ENCODE measurements at places on chromosomes 6 and 20. TPM values are rescaled to one million over a fixed set of nuclear protein-coding genes. Genes with fewer than 3 reads are reported as not detected.

GRCh38 chr6:79543886-79544285, 6.7 kb upstream of the LCA5 start:
- no peak for DNase-seq

DNA sequence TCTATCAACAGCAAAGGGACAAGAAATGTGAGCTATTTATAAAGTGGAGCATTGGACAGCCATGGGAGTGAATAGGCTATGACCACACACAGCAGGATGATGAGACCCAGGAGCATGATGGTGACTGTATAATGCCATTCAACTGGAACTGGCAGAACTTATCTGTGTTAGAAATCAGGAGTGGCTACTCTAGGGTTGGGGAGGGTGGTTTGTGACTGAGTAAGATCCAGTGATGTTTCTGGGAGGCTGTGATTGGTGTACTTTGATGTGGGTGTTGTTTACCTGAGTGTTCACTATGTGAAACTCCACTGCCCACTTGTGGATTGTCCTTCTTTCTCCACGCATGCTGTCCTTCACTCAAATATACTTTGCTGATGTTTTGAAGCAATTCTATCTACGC, 11.5 kb upstream of the HLA-B start:
- DNase-seq: no peak

- no peak for DNase-seq
Measured at GRCh38 chr20:40090236-40090635, 598.8 kb downstream of the MAFB start.

The PPP1R11 gene
- 36.8 TPM for total RNA-seq

- DNase-seq: no peak
Measured at GRCh38 chr6:73710470-73710869, 14.5 kb downstream of the CD109 start.

DNA sequence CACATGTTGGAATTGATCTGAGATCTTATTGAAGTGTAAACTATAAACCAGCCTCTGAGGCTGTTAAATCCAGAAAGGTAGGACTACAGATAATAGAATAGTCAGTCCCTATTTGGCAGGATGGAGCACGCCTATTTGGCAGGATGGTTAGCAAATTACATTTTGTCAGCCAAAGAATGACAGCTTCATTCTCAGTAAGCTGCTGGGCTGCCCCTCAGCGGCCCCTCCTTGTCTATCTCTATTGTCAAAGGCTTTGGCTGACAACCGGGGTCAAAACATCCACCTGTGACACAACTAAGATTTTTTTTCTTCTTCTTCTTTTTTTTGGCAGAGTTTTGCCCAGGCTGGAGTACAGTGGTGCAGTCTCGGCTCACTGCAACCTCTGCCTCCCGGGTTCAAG, 123.4 kb upstream of the ECI2 start:
- no peak for DNase-seq

- no peak for DNase-seq
Measured at GRCh38 chr6:35059596-35060345, 81.4 kb downstream of the TCP11 start.

GRCh38 chr6:168442646-168443045, 1.7 kb downstream of the SMOC2 start:
- DNase-seq: no peak

The CCM2L gene
- total RNA-seq: 3.4 TPM

GRCh38 chr6:163776196-163776905, 361.8 kb downstream of the QKI start:
- no peak for DNase-seq

The ALDH8A1 gene
- 1.2 TPM for total RNA-seq

The GTSF1L gene
- not detected for total RNA-seq

The CST1 gene
- total RNA-seq: not detected
